ENCODE measurements at places on chromosomes 5 and 9.

GRCh38 chr9:1117439-1117838, 67.3 kb downstream of the DMRT2 start:
- DNase-seq: no peak

- DNase-seq: no peak
These were observed 255.9 kb upstream of the ADRA1B start for GRCh38 chr5:159660401-159660800.

DNA sequence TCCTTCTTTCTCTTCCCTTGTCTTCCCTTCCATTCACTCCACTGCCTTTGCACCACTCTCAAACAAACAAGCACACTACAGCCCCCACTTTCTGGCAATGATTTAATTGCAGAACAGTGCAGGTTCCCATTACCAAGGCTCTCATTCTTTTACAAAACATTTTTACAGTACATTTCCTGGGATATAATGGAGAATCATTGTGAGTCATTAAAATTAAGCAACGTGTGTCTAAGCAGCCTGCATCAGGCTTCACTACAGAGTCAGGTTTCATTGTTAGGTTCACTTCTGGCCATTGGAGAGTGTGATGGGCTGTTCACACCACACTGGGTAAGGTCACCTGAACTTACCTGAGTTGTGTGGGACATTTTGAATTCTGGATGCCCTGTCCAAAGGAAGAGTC, 303.5 kb downstream of the TRIM32 start:
- DNase-seq: no peak

- no peak for DNase-seq
These were observed 152.5 kb upstream of the CLINT1 start for GRCh38 chr5:158011422-158011821.

DNA sequence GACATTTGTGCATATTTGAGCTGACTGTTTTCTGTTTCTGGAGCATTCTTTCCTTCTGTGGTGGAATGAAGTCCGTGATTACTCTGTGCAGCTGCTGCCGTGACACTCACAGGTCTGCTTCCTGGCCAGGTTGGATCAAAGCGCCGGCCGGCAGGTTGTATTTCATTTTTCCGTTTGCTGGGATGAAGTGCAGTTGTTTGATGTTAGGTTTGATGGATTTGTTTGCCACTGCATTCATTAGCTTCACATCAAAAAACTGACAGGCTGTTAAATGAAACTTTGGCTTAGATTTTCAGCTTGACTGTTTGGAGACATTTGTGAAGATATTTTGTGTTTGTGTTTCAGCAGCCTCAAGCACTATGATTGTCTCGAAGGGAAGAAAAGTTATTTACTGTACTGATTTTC, 140.1 kb downstream of the KDM4C start:
- no peak for DNase-seq

GRCh38 chr5:126948011-126948355, 82.4 kb downstream of the MARCHF3 start:
- no peak for DNase-seq

- DNase-seq: no peak
These were observed 61.9 kb downstream of the SNX24 start for GRCh38 chr5:122907276-122907675.

DNA sequence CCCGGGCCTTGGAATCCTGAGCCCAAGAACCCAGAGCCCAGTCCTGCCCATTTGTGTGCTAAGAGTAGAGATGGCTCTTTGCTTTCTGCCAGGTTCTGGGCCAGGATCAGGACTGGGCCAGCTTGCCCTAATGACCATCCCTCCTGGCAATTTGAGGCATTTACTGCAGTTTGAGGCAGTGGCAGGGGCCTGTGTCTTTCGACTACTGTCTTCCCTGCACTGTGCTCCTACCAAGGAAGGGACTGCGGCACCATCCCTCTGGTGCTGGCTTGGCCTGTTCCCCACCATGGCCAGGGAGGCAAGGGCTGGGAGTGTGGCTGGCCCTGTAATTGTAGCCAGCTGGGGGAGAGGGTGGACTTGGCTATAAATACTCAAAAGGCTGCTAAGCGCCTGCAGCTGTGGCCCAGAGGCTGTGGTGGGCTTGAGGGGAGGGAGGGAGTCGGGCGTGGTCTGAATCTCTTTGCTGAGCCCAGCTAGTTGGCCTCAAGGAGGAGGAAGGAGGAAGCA, 4.6 kb downstream of the ENHO start:
- no peak for DNase-seq

DNA sequence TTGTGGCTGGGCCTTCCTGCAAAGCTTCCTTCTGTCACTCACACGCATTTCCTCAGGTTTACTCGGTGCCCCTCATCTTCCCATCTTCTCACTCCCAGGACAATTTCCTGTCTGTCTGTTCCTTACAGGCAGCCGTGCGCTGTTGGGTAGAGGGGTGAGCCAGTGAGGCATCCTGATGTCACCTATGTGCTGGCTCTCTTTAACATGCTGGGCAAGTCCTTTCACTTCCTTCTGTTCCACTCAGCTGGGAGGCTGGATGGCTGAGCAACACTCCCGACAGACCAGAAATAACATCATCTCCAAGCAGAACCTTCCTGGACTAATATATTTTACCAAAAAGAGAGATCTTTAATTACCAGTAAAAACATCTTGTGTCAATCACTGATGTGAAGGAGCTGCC, 103.0 kb downstream of the HSD17B3 start:
- DNase-seq: no peak

- no peak for DNase-seq
These were observed at the start of gene STK32A for GRCh38 chr5:147234825-147235635. STK32A (plus strand) TSS chr5:147235026; CDS start chr5:147239635, 4,609 bp downstream.

DNA sequence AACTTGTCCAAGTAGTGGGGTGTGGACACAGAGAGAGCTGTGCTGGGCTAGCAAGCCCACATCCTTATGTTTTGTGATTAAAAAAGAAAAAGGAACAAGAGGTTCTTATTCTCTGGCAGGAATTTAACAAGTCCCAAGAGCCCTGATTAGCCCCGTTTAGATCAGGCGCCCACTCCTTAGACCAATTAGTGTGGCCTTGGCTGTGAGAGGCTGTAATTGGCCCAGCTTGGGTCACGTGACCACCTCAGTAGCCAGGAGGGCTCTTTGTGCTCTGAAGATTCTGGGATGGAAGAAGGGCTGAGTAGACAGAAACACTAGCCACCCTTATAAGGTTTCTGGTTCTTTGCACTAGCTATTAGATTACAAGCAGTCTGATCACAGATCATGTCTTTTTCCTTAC, 31.1 kb downstream of the GCNT4 start:
- DNase-seq: no peak

GRCh38 chr5:77232574-77233358, 22.3 kb downstream of the PDE8B start:
- no peak for DNase-seq

DNA sequence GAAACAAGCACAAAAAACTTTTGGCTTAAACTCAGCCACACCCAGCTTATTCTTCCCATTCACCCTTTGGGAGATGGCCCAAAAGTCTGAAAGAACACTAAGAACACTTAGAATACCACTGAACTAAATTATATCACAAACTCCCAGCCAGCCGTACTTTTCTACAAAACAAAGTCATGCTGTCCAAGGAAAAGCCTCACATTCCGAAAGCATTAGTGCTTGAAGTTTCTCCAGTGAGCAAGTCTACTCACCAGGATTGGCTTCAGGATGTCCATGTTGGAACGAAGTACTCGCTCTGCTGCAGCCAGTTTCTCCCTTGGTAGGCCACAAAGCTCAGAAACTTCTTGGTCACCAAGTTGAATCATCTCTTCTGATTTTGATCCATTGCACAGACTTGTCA, 69.7 kb downstream of the ABCA1 start:
- DNase-seq: no peak

- DNase-seq: no peak
These were observed 14.8 kb upstream of the IQGAP2 start for GRCh38 chr5:76388236-76388635.

GRCh38 chr5:109987970-109988369, 298.2 kb downstream of the MAN2A1 start:
- no peak for DNase-seq

DNA sequence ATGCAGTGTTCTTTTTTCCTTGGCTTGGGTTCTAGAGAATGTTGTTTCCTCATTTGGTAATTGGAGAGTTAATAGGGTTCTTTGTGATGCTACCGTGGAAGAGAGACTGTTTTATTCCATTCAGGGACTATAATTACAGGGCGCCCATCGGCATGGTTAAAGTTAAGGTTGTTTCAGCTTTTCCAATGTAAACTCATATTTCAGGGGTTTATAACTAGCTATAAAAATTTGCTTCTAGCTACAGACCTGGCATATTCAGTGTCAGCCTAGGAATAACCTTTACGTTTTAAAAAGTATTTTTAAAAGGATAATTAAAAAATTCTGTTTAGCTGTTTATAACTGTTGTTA, 99.1 kb downstream of the AOPEP start:
- DNase-seq: no peak

- DNase-seq: no peak
These were observed 15.7 kb downstream of the SLC6A3 start for GRCh38 chr5:1429496-1429895.

DNA sequence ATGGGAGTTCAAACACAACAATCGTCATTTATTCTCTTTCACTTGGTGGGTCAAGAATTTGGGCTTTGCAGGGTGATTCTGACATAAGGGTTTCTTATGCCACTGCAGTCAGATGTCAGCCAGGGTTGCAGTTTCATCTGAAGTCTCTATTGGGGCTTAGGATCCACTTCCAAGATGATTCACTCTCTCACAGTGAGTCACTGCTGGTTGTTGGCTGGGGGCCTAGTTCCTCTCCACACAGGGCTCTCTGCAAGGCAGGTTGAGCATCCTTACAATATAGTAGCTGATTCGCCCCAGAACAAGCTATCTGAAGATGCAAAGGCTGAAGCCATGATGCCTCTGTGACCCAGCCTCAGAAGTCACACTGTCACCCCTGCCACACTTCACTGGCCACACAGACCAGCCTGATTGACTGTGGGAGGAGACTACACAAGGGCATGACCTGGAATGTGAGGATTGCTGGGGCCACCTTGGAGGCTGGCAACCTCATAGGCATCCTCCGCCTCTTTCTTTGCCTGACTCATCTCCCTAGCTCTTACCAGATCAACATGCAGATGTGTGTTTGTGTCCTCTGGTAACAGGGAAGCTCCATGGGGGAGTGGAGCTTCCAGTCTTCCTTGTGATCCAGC, 4.5 kb upstream of the CARD19 start:
- DNase-seq: no peak

GRCh38 chr5:143877196-143877595, 65.2 kb downstream of the HMHB1 start:
- DNase-seq: no peak

DNA sequence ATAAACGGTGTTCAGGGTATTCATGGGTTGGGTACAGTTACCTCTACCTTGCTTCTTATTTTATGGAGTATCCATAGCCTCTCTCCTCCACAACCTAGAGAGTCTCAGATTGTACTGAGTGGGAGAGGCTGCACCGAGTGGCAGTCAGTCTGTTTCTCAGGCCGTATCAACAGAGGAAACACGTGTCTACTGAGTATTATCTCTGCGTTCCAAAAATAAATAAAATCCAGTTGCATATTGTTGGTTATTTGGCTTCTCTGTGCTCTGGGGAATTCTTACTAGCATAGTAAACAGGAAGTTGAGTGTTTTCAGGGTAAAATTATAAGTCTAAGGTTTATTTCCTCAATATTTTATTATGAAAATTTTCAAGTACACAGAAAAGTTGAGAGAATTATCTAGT, 231.0 kb downstream of the ARHGEF28 start:
- DNase-seq: no peak

- no peak for DNase-seq
These were observed 1.9 kb upstream of the ORM2 start for GRCh38 chr9:114327749-114328148.

DNA sequence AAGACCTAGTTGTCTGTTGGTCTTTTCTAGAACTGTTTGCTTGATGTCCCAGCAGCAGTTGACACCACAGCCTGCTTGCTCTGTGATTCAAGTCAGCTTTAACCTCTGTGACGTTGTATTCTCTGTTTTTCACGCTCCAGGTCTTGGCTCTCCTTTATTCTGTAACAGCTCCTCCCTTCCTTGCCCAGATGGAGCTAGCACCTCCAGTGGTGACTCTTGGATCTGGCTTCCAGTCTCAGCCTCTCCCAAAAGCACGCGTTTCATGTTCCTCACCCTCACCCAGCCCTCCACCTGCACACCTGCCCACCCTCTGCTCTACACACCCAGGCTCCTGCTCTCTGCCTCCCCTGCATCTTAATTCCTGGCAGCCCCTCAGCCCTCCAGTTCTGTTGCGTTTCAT, 50.6 kb downstream of the DMRT1 start:
- DNase-seq: no peak

DNA sequence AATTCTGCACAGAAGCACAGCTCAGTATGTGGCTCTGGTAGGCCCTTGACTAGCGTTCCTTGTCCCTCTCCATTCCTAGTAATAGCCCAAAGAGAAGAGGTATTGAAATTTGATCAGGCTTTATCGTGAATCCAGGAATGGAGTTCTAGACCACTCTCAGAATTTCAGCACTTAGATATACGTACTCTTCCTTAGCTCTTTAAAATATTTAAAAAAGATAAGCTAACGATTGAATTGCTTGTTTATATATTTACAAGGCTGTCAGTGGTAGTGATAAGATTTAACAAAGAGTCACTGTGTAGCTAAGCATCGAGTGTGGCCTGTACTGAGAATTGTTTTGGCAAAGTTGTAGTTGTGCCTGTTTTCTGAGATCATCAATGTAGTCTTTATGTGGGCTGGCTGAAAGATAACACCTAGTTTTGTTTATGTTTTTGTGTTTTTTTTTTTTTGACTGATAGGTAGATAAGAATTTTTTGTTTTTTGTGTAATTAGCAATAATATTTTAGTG, 2.5 kb downstream of the KIAA1958 start:
- no peak for DNase-seq

DNA sequence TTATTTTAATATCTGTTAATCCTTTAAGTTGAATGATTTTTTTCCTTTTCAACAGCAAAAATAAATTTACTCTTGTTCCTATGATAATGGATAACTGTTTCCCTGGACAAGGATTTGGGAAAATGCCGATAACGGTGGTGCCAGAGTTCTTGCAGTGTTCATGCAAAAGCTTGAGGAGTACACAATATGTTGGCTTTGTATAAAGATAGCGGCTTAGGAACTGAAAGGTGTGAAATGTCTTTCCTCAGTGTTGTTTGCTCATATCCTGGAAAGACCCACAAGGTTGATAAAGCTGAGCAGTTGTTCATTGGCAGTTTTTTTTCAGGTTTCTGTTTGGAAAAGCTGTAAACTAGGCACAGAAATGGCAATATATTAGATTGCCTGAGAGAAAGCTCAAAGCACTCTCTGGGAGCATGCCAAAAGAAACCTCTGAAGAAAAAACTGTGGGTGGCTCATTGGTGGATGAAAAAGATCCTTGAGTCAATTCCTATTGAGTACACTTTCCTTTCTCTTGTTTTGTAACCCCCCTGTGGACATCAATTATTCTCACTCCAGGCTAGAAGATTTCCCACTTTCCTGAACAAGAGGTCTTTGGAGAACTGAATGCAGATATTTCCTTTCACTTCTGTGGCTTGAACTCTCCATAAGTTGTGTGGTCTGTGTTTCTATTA, 117.2 kb upstream of the RGMB start:
- DNase-seq: no peak

GRCh38 chr9:27784847-27785713, 211.8 kb upstream of the C9orf72 start:
- no peak for DNase-seq

GRCh38 chr9:136086213-136086881, 8.7 kb downstream of the NACC2 start:
- DNase-seq: no peak

- DNase-seq: no peak
These were observed 126.4 kb upstream of the CXCL14 start for GRCh38 chr5:135705141-135705631.

Data from activated CD8-positive, alpha-beta memory T cell treated with anti-CD3 and anti-CD28 coated beads for 4 hours (primary cell).